ENCODE measurements at places on chromosomes 7 and 10. TPM values are rescaled to one million over a fixed set of nuclear protein-coding genes. Genes with fewer than 3 reads are reported as not detected.

- DNase-seq = no peak
Observed at GRCh38 chr7:33702514-33703054, 202.8 kb upstream of the BMPER start.

DNA sequence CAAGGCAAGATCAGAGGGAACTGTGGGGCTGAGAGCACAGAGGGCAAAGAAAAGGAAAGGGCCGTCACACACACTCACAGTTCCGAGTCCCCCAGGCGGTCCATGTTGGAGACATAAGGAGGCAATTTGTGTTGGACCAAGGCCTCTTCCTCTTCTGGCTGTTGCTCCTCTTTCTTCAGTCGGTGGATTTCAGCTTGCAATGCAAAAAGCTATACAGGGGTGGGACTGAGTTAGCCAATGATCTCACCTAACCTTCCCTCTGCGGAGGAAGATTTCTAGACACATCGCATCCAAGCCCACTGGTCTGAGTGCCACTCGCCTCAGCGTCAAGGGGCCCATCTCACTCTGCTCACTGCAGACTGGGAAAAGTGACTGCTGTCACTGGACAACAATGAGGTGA, 5.5 kb downstream of the WDR91 start:
- DNase-seq = no peak

- no peak for DNase-seq
Observed at GRCh38 chr7:126948664-126949063, 304.1 kb downstream of the GRM8 start.

- DNase-seq = peak; percentile 73
Observed at GRCh38 chr10:113385021-113385999, 167.5 kb upstream of the HABP2 start.

GRCh38 chr10:47076949-47077361, 165.7 kb downstream of the PTPN20 start:
- no peak for DNase-seq

GRCh38 chr7:37353949-37354655, 94.6 kb downstream of the ELMO1 start:
- no peak for DNase-seq

GRCh38 chr7:94912085-94912484, 4.7 kb downstream of the PPP1R9A start:
- DNase-seq = no peak

GRCh38 chr7:75965617-75966016, 28.8 kb downstream of the TMEM120A start:
- DNase-seq = no peak

- no peak for DNase-seq
Observed at GRCh38 chr7:129777195-129777844, 165.8 kb downstream of the NRF1 start.

LRRC4 gene
- polyA plus RNA-seq = 7.0 TPM

HTRA1 gene
- polyA plus RNA-seq = 149 TPM

HOXA1 gene
- polyA plus RNA-seq = 2.6 TPM
